ENCODE measurements at places on chromosomes 1 and 21.

GRCh38 chr1:75999034-75999433 is 66.8 kb upstream of the ASB17 start:
- peak; percentile 11 for DNase-seq

DNA sequence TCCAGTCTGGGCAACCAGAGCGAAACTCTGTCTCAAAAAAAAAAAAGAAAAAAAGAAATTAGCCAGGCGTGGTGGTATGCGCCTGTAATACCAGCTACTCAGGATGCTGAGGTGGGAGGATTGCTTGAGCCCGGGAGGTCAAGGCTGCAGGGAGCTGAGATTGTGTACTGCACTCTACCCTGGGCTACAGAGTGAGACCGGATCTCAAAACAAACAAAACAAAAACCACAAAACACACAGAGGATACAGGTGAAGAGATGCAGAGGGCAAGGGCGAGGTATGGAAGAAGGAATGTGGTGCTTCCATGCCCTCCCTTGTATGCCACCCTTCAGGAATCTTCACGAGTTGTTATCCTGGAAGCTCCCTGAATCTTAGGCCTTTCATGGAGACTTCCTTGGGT is 68.5 kb downstream of the NDUFS5 start:
- peak; percentile 59 for DNase-seq

DNA sequence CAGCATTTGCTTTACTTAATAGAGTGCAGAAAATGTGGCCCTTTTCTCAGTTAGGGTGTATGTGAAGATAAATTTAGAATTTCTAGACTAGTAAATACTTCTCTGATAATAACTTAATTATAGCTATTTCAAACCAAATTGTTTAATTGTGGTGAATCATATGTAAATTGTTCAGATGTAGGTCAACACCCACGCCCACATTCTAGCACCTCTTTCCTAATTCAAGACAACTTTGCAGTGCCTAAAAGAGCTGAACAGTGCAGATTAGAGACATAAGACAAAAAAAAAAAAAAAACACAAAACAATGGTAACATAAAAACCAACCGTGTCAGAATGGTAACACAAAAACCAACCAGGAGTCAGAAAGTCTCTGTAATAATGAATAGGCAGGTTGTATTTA is 758.3 kb downstream of the USP25 start:
- DNase-seq: no peak

GRCh38 chr1:67647036-67647798 is 37.8 kb upstream of the GADD45A start:
- DNase-seq: peak; percentile 85

DNA sequence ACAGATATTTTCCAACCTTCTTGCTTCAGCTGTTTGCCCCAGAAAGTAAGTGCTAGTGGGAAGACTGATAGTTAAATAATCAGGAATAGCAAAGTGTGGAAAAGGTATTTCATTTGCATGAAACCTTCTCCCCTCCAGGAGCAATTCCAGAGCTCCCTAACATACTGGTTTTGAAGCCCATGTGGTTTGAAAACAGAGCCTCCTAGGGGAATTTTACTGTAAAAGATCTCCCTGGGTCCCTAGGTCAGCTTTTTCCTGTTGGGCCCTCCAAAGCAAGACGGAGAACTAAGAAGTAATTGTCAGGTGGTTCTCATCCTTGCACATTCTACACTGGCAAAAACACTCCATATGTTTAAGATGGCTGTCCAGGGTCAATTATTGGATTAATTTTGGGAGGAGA is 218.7 kb upstream of the FOXD3 start:
- no peak for DNase-seq

GRCh38 chr1:19307794-19308508 is 4.0 kb downstream of the AKR7A2 start:
- DNase-seq: no peak

GRCh38 chr1:59814180-59814900 is 409 bp upstream of the HOOK1 start:
- DNase-seq: peak; percentile 100

DNA sequence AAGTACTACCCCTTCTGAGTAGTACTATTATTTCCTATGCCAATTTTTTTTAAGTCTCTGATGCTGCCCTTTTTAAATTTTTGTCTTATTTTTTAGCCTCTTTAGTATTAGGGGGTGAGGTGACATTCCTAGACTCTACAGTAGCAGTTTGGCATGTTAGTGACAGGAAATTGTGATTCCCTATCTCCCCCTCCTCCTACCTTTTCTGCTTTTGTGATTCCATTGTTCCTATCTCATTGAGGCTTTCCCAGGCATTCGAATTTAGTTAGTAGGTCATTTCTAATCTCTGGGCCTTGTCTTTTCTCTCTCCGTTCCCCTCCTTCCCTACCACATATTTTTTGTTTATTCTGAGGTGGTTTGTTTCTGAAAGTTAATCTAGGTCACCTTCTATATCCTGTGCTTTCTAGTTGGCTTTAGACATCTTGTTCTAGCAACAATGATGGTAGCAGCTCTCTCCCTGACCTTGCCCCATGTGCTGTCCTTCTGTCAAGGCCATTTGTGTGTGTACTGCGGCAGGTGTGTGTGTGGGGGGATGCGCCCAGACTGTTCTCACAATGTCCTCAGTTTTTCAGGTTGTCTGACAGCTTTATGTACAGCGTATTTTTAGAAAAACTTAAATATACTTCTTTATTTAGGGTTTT is 21.5 kb downstream of the SEMA6C start:
- DNase-seq: no peak

DNA sequence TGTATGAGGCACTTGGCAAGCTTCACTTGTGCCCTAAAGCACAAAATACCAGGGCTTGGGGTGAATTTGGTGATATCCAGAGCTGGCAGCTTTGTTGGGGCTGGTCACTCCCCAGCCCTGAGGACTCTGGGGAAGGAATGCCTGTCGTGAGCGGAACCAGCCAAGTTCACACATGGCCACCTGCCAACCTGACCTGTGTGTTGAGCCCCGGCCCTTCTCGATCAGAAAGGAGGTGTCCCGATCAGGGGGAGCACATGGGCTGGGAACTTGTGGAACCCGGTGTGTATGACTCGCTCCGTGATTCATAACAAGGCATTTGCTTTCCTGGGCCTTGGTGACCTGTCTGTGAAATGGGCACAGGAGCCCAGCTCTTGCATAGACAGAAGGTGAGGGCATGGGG is 43.1 kb downstream of the AGPAT3 start:
- DNase-seq: no peak

DNA sequence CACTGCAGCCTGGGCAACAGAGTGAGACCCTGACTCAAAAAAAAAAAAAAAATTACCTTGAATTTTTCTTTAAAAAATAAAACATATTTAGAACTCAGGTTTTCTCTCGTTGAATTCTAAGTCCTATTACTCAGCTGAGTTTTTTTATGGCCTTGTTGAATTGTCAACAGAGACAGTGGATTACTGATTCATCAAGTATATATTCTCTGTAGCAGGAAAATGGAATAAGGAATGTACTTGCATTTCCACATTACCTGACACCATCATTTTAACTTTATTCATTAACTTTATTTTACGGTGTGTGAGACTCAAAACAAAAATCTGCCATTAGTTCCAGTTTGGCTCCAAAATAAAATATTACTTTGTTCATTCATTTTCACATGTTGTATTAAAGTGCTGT is 53.8 kb upstream of the APP start:
- DNase-seq: no peak

DNA sequence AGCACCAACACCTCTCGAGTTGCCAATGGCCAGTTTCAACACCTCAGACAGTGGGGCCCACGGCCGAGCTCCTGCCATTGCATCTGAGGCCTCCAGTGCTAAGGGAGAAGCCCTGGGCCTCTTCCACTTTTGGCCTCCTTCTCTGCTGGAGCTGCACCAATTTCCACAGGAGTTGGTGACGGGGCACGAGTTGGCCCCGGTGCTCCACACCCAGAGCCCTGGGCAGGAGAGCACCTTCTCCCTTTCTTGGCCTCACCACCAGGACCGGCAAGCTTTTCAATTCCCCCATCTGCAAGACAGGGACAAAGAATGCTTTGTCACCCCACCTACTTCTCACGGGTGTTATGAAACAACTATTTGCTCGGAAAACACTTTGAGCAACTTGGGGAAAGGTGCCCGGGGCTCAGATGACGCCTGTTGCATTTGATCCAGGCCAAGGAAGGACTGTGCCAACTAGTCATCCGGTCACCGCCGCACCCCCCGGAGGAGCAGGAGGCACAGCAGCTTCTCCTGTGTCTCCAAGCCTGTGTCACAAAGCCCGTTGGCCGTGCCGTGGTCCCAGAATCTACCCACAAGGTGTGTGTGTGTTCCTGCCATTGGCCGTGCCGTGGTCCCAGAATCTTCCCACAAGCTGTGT is 55.2 kb downstream of the TOMM20 start:
- peak; percentile 70 for DNase-seq

GRCh38 chr1:216777148-216777547 is 53.9 kb upstream of the ESRRG start:
- no peak for DNase-seq

- DNase-seq: no peak
Observed at GRCh38 chr1:205020466-205020865, 22.5 kb upstream of the CNTN2 start.

- DNase-seq: no peak
Observed at GRCh38 chr1:6281511-6282402, 20.9 kb upstream of the GPR153 start.

DNA sequence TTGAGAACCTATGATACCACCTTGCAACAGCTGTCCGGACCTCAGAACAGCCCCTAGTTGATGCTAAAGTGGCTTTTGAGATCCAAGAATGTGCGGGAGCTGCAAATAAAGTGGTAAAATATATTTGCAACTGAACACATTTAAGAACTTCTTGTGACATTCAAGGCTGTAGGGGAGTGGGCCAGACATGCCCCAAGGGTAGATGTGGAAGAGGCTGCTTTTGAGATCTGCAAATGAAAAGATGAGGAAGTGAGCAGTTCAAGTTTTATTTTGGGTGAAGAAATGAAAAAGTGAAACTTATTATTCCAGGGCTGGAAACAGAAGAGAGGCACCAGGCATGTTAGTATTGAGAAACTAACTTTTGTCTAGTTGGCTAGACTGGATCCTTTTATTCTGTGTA is 359.5 kb upstream of the PLXNA2 start:
- DNase-seq: no peak

DNA sequence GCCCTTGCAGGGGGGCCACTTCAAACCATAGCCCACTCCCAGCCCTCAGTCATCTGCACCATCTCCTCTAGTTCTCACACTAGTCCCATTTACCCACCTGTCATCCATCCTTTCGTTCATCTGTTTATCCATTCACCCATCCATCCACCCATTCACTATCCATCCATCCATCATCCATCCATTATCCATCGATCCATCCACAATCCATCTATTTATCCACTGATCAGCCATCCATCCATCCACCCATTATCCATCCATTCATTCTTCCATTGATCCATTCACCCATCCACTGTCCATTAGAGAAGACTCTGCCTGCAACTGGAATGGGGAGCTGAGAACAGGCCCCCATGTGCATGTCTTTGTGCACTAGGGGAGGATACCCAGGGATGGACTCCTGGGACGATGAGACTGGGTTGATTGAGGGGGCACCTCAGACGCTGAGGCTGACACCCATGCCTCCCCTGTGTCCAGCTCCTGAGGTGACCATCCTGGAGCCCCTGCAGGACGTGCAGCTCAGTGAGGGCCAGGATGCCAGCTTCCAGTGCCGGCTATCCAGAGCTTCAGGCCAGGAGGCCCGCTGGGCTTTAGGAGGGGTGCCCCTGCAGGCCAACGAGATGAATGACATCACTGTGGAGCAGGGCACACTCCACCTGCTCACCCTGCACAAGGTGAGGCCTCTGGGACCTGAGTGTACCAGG is 97.9 kb downstream of the TRIM11 start:
- DNase-seq: peak; percentile 26

- peak; percentile 32 for DNase-seq
Observed at GRCh38 chr21:44761747-44762208, 39.8 kb downstream of the UBE2G2 start.

- DNase-seq: peak; percentile 79
Observed at GRCh38 chr1:213989002-213989855, 1.5 kb downstream of the PROX1 start.

- DNase-seq: peak; percentile 82
Observed at GRCh38 chr1:248807067-248807737, 18.5 kb downstream of the SH3BP5L start.

DNA sequence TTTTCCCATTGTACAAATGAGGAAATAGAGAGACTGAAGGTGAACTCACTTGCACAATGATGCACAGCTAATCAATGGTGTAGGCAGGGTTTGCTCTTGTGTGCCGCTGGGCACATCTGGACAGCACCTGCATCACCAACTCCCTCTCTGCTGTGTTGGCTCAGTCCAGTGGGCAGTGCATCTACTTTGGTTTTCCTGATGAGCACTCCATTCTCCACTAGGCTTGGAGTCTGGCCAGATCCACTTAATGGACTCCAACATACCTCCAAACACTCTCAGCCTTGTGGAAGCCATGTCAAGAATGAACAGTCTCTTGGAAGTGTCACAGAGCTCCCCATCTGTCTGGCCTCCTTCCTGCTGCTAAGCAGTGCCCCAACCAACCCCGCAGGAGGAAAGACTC is 152.2 kb downstream of the HIVEP3 start:
- no peak for DNase-seq

GRCh38 chr1:115837341-115837739 is 3.6 kb downstream of the NHLH2 start:
- peak; percentile 9 for DNase-seq

- DNase-seq: peak; percentile 52
Observed at GRCh38 chr1:19179597-19180264, 30.3 kb downstream of the UBR4 start.

- DNase-seq: no peak
Observed at GRCh38 chr1:59949648-59950047, 23.1 kb upstream of the CYP2J2 start.

- no peak for DNase-seq
Observed at GRCh38 chr1:34358636-34359035, 181.9 kb downstream of the C1orf94 start.

DNA sequence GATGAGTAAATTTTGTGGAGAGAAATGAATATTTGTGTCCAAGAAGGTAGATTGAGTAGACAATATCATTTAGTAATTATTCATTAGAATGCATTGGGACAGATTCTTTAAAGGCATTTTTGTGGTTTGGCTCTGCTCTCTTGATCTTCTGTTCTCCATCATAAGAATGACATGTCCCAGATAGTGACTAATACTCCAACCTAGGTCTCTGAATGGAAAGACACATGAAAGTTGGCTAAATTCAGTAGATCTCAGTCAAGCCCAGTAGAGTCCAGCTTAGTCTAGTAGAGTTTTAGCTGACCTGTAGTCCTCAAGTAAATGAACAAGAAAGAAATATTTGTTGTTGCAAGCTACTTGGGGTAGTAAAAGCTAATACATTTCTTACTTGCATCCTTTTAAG is 61.8 kb upstream of the DNAH14 start:
- DNase-seq: no peak
